Dorsolateral prefrontal cortex (tissue), 122 donors: ENCODE measurements at places on chromosomes 5 and 9.

DNA sequence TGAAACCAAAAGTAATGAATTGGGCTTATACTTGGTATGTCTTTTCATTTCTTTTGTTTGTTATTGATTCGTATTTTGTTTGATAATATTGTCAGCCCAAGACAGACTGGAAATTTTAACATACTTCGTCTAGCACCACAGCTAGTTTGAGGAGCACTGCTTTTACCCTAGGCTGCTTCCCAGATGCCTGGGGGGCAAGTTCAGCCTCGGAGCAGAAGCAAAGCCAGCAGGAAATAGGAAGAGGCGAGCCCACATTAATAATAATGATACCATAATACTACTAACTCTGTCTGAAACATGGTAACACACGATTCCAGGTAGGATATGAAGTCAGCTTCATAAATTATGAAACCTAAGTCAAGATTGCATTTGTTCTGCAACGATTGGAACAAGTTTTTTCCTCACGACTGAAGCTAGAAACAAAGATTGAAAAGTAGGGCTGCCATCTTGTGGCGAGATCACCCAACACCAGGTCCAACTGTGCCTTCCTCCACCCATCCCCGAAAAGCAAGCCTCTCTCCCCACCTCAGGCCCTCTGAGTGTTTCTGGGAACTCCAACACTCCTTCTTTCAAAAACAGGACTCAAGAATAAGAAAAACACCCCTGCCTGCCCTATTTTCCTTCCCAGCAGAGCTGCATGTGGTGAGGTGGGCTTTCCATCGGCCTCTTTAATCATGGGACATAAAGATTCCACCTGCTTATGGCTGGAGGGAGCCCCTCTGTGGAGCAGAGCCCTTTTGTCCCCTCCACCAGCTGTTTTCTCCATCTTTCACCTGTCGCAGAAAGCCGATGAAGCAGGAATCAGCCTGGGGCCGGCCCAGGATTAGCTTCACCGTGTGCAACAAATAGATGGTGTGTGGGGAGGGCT lies 236.4 kb downstream of the CAAP1 start:
- DNase-seq, result no peak

DNA sequence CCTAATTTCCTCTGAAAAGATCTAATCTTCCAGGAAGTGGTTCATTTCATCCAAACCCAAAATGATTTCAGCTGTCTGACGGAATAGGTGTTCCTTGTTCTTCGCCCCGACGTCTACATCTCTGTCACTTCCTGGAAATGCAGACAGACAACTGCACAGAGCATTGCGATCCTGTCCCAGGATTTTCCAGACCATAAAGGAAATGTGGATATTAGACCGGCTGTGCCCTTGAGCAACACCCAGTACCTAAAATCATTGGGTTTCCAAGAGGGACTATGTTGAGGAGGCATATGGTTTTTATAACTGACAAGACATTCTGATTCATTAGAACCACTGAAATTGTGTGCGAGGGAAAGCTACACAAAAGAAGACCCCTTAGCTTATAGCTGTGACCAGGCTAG lies 74.2 kb downstream of the MSX2 start:
- no peak for DNase-seq

GRCh38 chr5:143826951-143827444 lies 15.0 kb downstream of the HMHB1 start:
- DNase-seq, result no peak

DNA sequence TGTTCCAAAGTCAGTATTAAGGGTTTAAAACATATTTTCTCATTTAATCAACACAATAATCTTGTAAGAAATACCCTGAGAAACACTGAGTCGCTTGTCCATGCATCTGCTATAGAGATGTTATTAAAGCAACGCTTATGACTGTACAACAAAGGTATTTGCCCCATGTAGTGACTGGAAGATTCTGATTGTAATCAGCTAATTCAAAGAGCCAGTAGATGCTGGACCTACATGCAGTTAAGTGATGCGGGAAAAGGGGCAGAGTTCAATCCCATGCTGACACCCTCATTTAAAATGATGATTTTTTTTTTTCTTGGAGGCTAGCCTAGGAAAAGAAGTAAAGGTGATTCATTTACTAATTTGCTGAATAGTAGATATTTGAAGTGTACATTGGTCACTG lies 149.3 kb upstream of the MTAP start:
- DNase-seq, result no peak

DNA sequence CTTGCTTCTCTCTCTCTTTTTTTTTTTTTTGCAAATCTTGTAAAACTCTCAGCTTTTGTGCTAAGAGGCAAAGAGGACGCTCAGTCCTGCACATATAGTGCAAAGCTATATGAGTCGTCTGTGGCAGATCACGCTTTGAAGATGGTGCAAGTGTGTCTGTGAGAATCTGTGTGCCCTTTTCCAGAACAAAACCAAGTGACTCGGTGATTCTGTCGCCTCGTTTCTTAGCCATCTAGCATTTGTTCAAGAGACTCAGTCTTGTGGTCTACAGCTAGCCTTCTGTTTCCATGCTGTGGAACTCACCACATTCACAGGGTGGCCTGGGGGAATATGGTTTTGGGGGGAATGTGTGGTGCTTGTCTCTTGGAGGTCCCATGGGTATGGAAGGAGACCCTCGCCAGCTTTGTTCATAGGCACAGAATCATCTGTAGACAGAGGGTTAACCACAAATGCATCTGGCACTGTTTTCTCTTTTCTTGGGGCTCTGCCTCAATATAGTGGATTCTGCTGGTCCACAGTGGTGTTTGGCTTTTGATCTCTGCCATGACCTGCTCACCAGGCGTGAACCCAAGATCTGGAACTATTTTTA lies 82.1 kb downstream of the C9orf152 start:
- no peak for DNase-seq

DNA sequence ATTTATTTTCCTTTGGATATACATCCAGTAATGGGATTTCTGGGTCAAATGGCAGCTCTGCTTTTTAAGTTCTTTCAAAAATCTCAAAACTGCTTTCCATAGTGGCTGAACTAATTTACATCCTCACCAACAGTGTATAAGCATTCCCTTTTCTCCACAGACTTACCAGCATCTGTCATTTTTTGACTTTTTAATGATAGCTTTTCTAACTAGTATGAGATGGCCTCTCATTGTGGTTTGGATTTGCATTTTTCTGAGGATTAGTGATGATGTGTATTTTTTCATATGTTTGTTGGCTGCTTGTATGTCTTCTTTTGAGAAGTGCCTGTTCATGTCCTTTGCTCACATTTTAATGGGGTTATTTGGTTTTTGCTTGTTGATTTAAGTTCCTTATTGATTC lies 90.0 kb upstream of the HMHB1 start:
- no peak for DNase-seq

GRCh38 chr9:77943057-77943456 lies 88.6 kb downstream of the GNAQ start:
- DNase-seq, result no peak
